CD4-positive, alpha-beta memory T cell (primary cell): ENCODE measurements at places on chromosomes 5 and 9. TPM values are rescaled to one million over a fixed set of nuclear protein-coding genes. Genes with fewer than 3 reads are reported as not detected.

The OBP2B gene
- not detected for total RNA-seq

The CAPSL gene
- total RNA-seq: not detected

DNA sequence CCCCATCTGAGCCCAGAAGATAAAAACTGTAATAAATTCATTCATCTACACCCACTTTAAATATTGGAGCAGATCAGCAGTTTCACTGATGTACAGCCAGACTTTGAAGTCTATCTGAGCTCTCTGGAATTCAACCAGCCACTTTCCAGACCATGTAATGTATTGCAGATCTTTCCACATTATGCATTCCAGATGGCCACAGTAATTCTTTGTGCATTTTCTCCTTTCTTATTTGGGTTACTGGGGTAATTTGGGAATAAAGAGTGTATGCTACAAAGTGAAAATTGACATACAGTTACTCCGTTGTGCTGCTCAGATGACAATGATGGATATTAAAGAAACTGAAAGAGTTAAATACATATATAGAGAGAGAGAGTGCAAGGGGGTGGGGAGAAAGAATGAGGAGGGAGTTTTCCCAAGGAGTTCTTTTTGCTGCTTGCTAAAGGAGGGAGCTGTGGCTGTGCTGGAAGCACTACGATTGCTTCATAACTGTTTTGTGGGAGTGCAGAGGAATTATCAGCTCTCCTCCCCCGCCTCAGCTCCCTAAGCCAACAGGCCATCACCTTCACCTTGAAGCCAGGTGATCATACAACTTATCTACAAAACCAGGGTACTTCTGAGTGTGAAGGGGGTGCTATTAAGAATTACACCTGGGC lies 152.8 kb downstream of the GAS1 start:
- no peak for DNase-seq

DNA sequence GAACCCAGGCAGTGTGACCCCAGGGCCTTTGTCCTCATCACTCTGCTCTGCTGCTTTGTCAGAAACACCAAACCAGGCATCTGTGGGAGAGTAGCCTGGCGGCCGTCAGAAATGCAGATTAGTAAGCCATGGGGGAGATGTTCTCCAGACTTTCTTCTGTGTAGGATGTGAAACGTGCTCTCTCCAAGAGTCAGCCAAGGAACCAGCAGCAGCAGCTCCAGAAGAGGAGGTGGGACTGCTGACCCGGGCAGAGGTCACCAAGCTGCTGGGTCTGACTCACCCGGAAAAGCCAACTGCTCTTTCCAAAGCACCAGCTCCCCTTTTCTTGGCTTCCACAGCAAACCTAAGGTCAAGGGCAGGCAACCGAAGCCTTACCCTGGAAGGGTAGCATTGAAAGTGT lies 14.4 kb upstream of the ABLIM3 start:
- DNase-seq: no peak

The ST6GALNAC4 gene
- total RNA-seq: 35.7 TPM

DNA sequence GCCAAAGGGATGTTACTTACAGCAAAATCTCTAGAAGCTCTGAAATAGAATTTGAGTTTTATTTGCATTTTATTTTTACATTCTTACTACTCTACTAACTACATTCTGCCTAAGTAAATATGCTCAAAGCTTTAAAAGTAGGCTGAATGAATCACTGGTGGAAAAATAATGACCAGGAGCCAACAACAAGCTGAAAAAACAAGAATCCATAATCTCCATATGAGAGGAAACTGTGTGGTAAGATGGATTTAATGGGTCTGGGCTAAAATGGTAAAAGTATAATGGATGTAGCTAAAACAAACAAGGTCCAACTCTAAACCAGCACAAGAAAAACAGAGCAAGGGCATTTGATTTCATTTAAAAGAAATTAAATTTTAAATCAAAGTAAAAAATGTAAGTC lies 525.8 kb upstream of the FTMT start:
- no peak for DNase-seq

The HCN1 gene
- total RNA-seq: not detected

GRCh38 chr9:28735738-28736342 lies 1162.6 kb upstream of the C9orf72 start:
- no peak for DNase-seq

DNA sequence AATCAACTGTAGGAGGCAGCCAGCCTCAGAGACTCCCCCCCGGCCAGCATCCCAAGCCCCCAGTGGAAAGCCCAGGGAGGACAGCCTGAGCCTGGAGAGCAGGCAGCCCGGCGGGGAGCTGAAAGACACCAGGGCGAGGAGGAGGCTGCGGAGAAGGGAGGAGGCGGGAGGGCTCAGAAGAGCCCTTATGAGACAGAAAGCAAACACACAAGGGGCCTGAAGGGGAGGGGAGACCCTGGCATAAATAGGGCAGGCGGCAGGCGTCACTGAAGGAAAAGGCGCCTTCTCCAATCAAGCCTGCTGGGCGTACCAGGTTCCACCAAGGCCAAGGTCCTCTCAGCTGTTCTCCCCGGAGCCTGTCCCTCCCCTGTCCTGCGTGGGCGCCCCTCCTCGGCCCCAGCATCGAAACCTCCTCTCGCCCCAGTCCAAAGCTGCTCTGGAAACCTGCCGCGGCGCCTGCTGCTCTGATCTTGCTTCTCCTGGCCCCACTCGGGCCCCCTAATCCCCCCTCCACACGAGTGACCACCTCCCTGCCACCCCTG lies 1.3 kb downstream of the SLC9A3 start:
- no peak for DNase-seq

The ZBTB6 gene
- 20.2 TPM for total RNA-seq

- DNase-seq: no peak
Measured at GRCh38 chr9:124726886-124727285, 44.2 kb downstream of the NR6A1 start.

The RABGAP1 gene
- total RNA-seq: 43.6 TPM

The FSTL4 gene
- not detected for total RNA-seq

DNA sequence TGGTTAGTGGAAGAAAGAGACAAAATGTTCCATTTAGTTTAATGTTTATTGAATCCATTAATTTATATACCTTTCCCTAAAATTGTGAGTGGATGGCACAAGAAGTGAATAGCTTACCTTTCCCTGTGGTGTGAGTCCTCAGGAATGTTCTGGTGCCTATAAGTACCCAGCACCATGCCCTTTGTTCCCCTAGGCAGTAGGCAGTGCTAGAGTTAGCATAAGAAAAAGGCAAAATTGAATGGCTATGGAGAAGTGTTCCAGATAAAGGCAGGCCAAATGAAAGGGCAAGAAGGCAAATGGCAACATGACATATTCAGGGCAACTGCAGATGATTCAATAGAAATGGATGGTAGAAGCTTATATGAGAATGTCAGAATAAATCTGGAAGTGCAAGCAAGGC lies 370.8 kb upstream of the PTGER4 start:
- no peak for DNase-seq

GRCh38 chr5:150596826-150597225 lies 43.6 kb upstream of the SYNPO start:
- no peak for DNase-seq

GRCh38 chr5:151239237-151239861 lies 13.6 kb upstream of the GM2A start:
- DNase-seq: peak; percentile 60

- no peak for DNase-seq
Measured at GRCh38 chr9:77708064-77708815, 60.1 kb upstream of the GNA14 start.

- no peak for DNase-seq
Measured at GRCh38 chr5:36740259-36740898, 134.0 kb downstream of the SLC1A3 start.

The GLDC gene
- not detected for total RNA-seq

DNA sequence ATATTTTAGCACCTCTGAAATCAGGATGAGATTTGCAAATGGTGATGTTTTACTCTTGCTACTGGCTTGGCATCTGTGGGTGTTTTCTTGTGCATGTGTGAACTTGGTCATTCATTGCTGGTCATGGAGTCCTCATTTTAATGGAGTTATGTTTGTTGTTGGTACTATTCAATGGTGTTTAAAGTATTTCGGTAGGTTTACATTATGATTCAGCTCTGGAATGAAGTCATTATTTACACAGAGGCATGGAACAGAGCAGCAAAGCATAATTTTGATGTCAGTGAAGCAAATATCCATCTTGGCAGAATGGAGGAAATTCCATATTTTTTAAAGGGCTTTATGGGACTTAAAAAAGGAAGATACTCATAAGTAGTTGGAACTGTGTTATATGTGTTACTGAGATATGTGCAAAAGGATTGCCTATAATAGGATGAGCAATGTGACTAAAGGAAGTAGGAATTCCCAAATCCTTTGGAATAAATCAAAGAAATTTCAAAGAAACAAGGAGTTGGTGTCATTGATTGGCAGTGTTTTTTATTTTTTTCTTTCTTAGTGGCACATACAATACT lies 147.4 kb downstream of the ACTBL2 start:
- no peak for DNase-seq

DNA sequence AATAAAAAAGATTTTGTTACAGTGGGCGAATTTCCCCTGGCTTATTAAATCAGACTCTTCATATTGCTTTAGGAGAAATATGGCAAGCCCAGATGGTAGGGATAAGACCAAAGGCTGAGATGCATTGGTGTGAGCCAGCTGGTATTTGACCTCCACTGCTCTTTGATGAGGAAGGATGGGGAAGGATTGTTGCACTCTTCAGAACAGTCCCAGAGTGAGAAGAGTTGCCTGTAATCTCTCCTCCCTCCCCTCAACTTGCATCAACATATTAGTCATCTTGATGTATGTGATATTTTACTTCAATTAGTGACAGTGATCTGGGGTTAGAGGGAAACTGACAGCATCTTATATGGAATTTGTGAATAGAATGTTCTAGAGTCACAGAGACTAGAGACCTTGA lies 136.6 kb downstream of the ADAMTS12 start:
- DNase-seq: no peak

The RNF224 gene
- total RNA-seq: not detected

DNA sequence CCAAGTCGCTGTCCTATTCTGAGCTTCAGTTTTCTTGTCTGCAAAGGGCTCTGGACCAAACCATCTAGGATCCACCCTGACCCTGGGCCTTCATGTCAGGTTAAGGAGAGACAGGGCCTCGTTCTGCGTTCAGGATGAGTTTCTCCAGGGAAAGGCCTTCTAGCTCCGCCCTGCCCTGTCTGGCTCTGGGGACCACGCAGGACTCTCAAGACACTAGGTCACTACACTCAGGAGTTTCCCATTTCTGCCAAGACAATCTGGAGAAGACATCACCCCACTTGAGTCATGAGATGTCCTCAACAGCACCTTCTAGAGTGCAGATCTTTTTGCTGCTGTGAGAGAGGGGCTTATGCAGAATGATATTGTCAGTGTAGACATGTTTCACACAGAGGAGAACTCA lies 53.2 kb upstream of the KCNMB1 start:
- DNase-seq: no peak

The LRRC70 gene
- 1.4 TPM for total RNA-seq

DNA sequence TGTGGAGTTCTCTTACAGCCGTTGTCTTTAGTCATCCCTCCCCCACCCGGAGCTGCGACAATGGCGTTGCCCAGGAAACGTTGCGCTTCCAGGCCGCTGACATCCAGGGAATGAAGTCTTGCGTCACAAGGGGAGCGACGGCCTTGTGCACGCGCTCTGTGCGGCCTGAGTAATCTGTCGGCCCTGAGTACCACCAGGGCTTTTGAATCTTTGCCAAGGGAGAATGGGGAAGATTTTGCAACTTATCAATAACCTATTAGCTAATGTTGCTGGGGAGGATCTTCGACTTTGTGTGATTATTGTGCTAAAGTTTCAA lies at the start of gene SOX30:
Gene SOX30 (minus strand): TSS at position 62 of the 316 bp plus-strand sequence. CDS start 360 bp downstream, outside the sequence.
- DNase-seq: no peak

The TBC1D13 gene
- 28.0 TPM for total RNA-seq

- no peak for DNase-seq
Measured at GRCh38 chr9:106953174-106953573, 90.2 kb downstream of the ZNF462 start.

The GABBR2 gene
- total RNA-seq: not detected

The NEUROG1 gene
- total RNA-seq: not detected

DNA sequence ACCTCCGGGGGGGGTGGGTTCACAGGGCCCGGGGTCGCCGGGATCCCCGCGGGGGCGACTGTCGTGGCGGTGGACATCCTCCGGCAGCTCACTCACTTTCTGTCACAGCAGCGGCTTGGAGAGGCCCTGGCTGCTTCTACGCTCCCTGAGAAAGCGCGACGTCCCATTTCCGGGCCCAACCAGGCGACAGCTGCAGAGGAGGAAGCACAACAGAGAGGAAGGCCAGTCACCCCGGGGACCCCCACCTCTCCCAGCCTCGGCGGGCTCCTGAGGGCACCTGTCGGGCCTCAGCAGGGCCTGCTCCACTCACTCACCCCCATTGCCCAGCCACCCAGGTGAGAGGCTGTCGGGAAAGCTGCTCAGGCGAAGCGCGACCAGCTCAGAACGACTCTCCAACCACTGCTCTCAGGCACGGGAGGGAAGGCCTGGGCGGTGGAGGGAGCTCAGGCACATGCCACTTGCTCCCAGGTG lies 14.4 kb downstream of the BRD3 start:
- DNase-seq: no peak

DNA sequence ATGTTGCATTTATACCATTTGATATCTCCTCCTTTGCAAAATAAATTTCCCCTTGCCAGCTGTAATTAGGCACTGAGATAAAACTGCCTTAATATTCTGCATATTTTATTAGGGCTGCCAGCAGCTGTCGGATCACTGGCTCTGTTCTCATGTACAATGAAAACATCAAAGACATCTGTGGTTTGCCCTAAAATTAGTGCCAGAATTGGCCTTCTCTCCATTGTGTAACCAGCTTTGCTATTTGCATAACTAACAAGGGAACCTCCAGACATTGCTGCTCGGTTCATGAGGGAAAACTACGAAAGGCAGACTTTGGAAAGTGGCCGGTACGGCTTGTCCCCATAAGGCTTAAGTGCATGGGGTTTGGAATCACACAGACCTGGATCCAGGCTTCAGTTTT lies 45.5 kb upstream of the KIF2A start:
- no peak for DNase-seq

DNA sequence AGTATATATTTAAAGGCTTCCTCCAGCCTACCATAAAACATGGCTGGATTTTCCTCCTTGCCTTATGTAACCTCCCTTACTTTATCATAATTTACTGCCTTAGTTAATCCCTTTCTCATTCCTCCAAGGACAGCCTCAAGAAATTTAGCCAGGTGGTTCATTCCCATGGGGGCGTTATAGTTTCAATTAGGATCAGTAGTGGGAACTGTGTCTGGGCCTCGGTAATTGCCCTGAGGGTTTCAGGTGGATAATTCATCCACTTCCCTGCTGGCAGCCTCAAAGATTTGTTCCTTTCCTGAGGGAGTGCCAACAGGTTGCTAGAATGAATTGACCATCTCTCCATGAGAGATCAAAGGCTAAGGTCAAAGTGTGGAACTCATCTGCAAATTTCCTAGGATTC lies 4.3 kb upstream of the GM2A start:
- no peak for DNase-seq

The CORO2A gene
- 8.6 TPM for total RNA-seq
